ENCODE measurements at places on chromosomes 1 and 21.

- peak; percentile 16 for DNase-seq
Measured at GRCh38 chr1:110312188-110313121, 26.7 kb upstream of the RBM15 start.

GRCh38 chr1:61865646-61866220 lies 123.5 kb downstream of the PATJ start:
- DNase-seq: no peak

- no peak for DNase-seq
Measured at GRCh38 chr1:46399307-46399706, 5.2 kb downstream of the FAAH start.

DNA sequence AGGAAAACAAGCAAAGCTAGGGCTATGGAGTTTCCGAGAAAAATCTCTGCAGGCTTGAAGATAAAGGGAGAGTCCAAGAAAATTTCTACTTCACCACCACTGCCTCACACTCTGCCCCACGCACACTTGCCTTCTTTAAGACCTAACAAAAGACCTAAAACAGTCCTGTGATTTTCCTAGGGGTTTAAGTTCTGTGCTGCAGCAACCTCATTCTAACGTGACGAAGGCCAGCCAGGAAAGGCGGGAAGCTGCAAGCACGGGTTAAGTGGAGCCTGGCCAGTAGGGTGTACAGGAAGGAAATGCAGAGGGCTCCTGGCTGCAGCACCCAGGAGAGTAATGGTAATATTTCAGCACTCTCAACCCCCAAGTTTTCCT lies 1.5 kb downstream of the SPATA6 start:
- DNase-seq: no peak

DNA sequence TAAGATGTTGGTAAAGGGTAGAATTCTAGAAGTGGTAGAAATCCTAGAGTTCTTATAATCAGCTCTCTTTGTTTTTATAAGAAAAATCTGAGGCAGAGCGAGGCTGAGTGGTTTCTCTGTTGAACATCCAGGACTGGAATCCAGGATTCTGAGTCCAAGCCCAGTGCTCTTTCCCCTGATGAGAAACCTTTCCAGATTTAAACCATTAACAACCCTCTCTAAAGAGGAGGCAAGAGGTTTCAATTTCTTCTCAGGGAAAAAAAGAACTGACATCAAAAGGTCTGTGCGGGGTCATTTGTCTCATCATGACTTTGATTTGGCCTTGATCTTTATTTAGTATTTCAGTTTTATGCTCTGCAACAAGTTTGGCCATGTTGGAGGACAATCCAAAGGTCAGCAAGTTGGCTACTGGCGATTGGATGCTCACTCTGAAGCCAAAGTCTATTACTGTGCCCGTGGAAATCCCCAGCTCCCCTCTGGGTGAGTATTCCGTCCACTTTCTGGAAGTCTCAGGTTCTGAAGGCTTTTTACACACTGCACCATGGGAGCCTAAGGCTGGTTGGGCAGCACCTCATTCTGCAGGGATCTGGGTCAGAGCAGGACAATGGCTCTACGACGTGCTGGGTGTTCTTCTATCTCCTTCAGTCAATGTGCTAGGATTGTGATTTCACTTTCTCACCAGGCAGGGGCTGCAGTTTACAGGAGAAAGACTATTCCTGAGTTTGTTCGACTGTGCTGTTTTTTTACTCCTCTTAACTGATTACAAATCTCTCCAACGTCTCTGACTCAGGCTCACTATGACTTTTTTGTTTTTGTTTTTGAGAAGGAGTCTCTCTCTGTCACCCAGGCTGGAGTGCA lies 18.9 kb upstream of the CCT8 start:
- DNase-seq: no peak

DNA sequence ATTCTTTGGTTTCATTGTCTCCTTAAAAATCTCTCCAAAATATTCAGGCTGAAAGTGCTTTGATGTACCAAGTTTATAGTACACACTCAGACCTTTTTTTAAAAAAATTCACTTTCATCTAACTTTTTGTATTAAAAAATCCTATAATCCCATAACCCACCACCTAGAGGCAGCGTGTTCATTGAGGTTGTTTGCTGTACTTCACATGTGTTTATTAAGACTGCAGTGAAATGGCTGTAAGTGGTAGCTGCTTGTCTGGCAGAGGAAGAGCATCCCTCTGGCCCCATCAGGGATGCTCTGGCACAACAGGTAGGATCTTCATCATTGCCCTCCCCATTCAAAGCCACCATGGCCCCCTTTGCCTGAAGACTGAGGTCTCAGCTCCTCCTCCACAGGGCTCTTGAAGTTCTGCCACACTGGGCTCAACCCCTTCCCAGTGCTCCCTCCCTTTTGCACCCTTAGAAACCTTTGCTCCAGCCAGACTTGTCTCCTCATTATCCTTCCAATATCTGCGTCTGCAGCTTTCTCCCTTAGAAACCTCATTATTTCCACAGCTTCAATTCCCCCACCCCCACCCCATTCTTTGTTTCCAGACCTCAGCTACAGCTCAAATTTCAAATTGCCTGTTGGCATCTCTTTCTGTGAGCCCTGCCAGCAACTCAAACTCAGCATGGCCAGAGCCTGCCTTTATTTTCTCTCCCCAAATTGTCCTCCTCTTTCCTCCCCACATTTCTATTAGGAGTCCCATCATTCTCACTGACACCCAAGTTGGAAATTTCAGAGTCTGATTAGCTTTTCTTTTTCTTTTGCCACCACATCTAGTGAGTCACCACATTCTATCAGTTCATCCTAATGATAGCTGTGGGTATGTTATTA lies 369.6 kb upstream of the USP24 start:
- DNase-seq: no peak

DNA sequence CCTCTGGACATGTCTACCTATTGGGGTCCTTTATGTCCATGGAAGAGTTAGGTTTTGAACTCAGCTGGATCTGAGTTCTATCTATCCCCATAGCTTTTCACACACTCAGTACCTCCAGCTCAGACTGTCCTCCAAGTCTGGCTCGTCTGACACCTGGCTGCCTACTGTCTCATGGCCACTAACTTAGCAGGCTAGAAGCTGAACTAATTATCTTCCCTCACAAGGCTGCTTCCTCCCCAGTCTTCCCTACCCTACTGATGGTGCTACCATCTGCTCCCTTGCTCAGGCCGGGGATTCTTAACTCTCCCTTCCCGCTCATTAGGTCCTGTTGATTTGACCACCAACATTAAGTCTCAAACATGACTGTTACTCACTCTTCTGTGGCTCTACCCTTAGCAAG lies 13.4 kb downstream of the VANGL2 start:
- DNase-seq: no peak

DNA sequence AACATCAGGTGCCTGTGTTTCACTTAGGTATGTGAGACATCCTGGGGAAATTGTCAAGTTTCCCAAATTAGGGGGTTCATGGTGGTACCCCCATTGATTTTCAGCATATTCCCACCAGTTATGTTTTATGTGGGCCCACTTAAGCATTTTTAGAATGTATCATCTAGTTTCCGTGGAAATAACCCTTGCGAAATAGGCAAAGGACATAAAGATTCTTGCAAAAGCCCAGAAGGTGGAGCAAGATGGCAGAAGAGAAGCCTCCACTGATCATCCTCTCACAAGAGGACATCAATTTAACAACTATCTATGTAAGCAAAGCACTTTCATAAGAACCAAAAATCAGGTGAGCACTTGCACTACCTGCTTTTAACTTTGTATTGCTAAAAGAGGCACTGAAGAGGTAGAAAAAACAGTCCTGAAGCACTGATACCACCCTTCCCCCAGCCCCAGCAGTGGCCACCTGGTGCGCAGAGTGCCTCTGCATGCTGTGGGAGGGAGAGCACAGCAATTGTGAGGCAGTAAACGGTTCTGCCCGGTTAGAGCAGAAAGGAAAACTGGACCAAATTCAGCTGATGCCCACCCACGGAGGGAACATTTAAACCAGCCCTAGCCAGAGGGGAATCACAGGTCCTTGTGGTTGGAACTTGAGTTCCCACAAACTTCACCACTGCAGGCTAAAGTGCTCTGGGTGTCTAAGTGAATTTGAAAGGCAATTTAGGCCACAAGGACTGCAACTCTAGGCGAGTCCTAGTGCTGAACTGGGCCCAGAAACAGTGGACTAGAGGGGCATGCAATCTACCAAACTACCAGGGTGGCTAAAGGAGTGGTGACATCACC lies 23.2 kb downstream of the MCOLN2 start:
- DNase-seq: no peak

DNA sequence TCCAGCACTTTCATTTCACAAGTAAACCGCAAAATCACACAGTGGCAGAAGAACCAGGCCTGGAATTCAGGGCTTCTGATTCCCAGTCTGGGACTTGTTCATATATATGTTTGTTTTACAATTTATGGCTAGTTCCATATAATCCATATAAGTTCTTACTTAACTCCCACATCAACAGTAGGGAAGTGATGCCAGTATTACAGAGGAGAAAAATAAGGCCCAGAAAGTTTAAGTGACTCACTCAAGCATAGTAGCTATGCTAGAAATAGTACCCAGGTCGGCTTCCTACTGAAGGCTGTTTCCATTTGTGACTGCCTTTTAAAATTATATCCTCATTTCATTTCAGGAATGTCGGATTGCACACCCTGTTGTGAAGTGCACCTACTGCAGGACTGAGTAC lies 1.4 kb downstream of the FAM76A start:
- no peak for DNase-seq

DNA sequence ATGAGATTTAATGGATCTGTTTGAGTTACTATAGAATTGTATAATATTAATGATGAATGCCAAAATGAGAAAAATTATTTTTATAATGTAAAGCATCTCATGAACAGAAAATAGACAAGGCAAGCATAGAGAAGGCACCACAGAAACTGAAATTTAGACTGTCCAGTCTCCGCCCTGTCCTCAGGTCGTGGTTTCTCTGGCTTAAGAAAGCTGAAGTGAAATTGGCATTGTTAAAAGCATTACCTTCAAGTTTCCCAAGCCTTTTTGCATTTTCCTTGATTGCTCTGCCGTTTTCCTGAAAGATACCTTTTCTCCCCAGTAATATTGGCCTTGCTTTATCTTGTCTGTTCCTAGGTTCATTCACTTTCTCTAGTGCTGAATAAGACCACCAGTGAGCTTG lies 58.0 kb downstream of the VPS13D start:
- no peak for DNase-seq

GRCh38 chr1:203465948-203466347 lies 9.7 kb upstream of the PRELP start:
- DNase-seq: no peak

Measured in forelimb muscle (tissue), 1 donor.